ENCODE measurements at places on chromosomes 12 and 14.

GRCh38 chr14:102487204-102487577 is 22.4 kb downstream of the ANKRD9 start:
- DNase-seq = no peak

- DNase-seq = no peak
Observed at GRCh38 chr14:101600891-101601605, 39.8 kb downstream of the DIO3 start.

DNA sequence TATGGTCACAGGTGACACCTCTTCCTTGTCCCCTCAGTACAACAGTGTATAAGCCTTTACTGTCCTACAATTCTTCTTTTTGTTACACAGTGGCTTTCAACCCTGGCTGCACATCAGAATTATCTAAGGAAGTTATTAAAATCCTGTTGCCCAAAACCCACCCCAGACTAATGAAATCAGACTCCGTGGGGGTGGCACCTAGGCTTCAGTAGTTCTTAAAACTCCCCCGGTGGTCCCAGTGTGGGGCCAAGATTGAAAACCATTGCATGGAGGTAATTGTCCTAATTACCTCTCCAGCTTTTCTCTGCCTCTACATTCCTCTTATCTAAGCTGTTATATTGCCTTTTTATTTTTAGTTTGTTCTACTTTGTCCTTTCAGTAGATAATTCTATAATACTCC is 172.8 kb downstream of the DAD1 start:
- DNase-seq = no peak

- DNase-seq = no peak
Observed at GRCh38 chr14:21527318-21527679, 1.2 kb upstream of the SALL2 start.

DNA sequence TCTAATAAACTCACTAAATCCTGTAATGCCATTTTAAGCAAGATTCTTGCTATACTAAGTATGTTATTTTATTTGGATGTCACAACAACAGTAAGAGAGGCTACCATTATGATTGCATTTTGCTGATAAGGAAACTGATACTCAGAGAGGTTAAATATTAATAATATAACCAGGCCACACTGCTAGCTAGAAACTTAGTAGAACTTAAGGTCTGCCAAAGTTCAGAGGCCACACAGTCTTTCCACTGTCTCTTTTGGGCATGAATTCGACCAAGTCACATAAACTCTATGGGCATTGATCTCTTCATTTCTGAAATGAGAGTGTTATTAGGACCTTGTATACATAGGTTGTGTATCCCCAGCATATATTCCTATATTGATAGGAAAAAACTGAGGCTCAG is 147.9 kb downstream of the SYNE2 start:
- no peak for DNase-seq

DNA sequence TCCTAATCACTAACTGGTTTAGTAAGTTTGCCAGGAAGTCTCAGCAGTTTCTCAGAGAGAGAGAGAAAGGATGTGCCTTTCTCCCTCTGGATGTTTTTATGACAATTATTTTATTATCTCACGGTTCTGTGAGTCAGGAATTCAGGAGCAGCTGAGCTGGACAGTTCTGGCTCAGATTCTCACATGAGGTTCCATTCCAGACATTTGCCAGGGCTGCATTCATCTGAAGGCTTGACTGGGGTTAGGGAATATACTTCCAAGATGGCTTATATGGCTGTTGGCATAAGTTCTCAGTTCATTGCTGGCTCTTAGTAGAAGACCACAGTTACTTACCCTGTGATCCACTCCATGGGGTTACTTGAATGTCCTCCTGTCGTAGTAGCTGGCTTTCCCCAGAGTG is 101.2 kb upstream of the ATF7IP start:
- DNase-seq = no peak

DNA sequence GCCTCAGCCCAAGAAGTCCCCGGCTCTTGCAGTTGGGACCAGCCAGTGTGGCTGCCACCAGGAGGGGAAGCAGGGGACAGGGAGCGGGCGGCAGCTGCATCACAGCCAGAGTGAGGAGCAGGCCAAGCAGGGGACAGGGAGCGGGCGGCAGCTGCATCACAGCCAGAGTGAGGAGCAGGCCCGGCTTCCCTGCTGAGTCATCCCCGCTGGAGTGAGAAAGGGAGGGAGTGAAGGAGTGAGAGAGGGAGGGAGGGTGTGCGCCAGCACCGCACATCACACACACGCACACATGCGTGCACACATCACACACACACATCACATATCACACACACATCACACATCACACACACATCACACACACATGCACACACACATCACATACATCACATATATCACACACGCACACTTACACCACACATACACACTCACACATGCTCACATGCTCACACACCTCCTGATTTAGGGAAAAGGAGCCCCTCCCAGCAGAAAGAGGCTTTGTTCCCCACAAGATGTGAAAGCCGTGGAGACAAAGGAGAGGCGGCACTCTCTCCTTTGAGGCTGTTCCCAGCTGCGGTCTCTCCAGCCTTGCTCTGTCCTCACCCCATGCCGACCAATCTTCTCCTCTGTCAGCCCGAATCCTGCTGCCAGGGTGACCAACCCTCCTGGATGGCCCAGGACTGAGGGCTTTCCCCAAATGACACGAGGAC is 16.7 kb upstream of the ZDHHC22 start:
- DNase-seq = no peak

GRCh38 chr14:106141242-106142220 is 615.1 kb downstream of the TMEM121 start:
- DNase-seq = no peak

DNA sequence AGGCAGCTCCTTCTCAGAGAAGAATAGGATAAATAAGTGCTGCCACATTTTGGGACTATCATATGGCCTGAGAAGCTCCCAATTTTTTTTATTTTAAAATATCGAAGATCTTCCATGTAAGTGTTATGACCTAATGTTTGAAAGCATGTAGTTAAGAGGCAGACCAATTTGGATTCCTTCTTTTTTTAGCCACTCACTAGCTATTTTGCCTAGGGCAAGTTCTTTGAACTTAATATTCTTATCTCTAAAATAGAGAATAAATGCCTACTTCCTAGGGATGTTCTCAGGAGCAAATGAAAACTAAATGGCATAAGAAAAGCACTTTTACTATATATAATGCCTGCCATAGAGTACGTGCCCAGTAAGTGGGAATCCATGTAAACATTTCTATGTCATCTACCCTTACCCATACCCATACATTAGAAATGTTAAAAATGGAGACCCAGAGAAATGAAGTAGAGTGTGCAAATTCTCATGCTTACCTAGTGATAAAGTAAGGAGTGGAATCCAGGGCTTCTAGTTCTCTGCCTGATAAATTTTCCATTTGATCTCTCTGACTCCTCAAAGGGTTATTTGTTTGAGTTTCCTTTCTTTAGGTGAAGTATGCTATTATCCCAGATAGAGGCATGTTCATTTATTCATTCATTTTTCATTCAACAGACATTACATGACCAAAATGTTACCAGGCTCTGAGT is 148.3 kb downstream of the TGFB3 start:
- DNase-seq = no peak

DNA sequence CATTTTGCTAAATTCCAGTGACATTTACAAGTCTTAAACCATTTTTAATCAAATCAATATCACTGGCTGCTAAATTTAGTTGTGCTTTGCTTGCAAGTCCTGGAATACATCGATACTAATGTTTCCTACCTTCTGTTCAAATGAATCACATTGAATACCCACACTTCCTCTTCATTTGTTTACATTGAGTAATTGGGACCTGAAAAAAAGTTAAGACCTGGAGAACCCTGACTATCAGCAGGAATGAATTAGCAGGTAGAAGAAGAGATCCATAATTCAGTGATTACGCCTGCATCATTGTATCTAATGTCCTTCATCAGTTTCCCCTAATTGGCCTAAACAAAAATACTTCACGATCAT is 369.3 kb downstream of the ETNK1 start:
- no peak for DNase-seq

GRCh38 chr14:106500571-106500970 is 974.2 kb downstream of the TMEM121 start:
- no peak for DNase-seq

GRCh38 chr14:100893760-100894159 is 9.8 kb downstream of the RTL1 start:
- DNase-seq = no peak

DNA sequence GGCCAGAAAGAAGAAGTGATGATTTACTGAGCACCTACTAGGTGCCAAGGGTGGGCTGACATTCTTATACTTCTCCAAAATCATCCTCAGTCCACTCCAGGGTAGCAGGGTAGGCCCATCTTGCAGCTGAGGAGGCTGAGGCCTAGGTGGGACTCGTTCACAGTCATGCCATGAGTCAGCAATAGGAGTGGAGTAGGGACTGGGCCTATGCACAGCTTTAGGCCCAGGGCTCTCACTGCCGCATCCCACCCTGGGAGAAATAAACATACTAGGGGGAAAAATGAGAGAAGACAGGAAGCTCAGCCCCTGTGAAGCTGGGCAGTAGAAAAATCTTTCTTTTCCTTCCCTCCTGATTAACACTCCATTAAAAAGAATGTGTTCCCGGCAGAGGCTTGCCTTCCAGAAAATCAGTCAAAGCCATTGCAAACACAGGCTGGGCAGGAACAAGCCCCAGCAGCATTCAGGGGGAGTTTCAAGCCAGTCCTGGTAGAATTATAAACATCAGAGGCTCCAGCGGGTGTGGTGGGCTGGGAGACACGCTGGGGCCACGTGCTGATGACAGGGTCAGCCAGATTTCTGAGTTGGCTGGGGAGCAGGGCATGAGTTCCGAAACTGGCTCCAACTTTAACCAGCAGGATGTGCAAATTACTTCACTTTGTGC is 1.8 kb downstream of the HSPB8 start:
- DNase-seq = no peak

- DNase-seq = no peak
Observed at GRCh38 chr12:49881415-49882247, 22.1 kb downstream of the FAIM2 start.

GRCh38 chr12:18436170-18436569 is 174.9 kb downstream of the PIK3C2G start:
- no peak for DNase-seq

Measured in activated CD4-positive, alpha-beta T cell treated with anti-CD3 and anti-CD28 coated beads for 4 hours (primary cell).